GM12892 (cell line): ENCODE measurements at places on chromosomes 4 and X.

- DNase-seq: no peak
These were observed 27.1 kb downstream of the CFAP299 start for GRCh38 chr4:80362578-80363181.

DNA sequence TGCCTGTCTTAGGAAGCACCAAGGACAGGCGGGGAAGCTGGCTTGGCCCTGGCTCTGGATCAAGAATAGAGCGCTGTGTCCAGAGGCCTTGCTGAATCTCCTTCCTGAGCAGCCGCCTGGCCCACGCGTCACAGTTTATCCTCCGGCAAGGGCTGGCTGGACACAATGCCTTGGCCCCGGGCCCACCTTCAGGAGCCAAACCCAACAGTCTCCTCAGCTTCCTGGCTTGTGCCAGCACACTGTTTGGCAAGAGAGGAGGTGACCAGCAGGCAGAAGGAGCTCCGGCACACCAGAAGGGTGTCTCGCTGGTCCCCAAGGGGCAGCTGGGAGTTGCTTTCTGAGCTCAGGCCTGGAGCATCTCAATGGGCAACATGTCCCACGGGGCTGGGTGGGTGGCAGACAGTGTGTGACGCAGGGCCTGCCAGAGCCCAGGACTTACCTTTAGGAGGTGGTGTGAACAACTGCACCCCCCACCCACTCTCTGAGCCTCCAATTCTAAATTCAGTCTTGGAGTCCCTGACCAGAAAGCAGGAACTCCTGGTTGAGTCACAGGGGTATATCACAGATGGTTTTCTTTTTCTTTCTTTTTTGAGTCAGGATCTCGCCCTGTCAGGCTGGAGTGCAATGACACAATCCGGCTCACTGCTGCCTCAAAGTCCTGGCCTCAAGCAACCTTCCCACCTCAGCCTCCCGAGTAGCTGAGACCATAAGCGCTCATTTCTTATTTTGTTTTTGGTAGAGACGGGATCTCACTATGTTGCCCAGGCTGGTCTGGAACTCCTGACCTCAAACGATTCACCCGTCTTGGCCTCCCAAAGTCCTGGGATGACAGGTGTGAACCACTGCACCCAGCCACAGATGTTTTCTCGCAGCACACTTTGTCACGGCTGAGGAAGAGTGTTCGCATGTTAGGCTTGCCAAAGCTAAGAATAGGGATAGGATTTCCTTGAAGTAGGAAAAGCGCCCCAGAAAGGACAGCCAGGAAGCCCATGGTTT lies 361.2 kb downstream of the BCOR start:
- DNase-seq: no peak

DNA sequence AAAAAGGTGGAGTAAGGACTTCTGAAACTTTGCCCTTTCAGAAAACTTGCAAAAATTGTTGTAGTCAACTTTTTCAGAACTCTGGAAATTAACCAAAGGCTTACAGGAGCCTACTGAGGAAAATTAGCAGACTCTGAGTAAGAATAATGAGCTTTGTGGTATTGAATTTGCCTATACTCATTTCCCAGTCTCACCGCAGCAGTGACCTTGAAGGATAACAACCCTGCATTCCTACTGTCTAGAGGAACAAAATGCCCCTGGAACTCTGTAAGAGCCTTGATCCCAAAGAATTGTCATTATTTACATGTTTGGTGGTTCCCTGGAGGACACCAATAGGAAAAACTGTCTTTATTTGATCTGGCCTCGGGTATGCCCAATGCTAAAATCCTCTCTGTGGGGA lies 57.9 kb downstream of the MND1 start:
- DNase-seq: no peak

- peak; percentile 3 for DNase-seq
These were observed 39.2 kb downstream of the FGFRL1 start for GRCh38 chr4:1050486-1051213.

- no peak for DNase-seq
These were observed 1900.0 kb downstream of the C4orf33 start for GRCh38 chr4:130995988-130996387.
